ENCODE measurements at places on chromosomes 7 and 10. TPM values are rescaled to one million over a fixed set of nuclear protein-coding genes. Genes with fewer than 3 reads are reported as not detected.

Gene CTNNA3
- total RNA-seq: not detected

Gene MMP21
- not detected for total RNA-seq

Gene ICA1
- 25.3 TPM for total RNA-seq

Gene LRRD1
- total RNA-seq: under 0.01 TPM

Gene MLXIPL
- not detected for total RNA-seq

Gene CALHM1
- not detected for total RNA-seq

Measured in bladder microvascular endothelial cell (primary cell).